ENCODE measurements at places on chromosomes 4 and X.

GRCh38 chrX:41047878-41048534 lies 37.2 kb upstream of the USP9X start:
- DNase-seq, result no peak

DNA sequence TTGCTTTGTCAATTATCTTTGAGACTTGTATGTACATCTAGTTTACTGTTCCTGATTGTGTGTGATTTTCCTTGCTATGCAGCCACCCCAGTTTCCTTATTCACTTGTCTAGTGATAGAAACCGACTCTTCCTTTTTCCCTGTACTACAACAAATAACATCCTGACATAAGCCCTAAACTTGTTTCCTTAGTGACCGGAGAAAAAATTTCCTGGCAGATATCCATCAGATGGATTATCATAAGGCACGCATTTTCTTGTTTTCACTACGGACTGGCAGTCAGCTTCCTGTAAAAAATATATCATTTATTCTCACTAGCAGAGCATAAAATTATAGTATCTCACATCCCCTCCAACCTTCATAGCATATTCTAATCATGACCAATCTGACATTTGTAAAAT lies 410.7 kb downstream of the CENPC start:
- DNase-seq, result no peak

DNA sequence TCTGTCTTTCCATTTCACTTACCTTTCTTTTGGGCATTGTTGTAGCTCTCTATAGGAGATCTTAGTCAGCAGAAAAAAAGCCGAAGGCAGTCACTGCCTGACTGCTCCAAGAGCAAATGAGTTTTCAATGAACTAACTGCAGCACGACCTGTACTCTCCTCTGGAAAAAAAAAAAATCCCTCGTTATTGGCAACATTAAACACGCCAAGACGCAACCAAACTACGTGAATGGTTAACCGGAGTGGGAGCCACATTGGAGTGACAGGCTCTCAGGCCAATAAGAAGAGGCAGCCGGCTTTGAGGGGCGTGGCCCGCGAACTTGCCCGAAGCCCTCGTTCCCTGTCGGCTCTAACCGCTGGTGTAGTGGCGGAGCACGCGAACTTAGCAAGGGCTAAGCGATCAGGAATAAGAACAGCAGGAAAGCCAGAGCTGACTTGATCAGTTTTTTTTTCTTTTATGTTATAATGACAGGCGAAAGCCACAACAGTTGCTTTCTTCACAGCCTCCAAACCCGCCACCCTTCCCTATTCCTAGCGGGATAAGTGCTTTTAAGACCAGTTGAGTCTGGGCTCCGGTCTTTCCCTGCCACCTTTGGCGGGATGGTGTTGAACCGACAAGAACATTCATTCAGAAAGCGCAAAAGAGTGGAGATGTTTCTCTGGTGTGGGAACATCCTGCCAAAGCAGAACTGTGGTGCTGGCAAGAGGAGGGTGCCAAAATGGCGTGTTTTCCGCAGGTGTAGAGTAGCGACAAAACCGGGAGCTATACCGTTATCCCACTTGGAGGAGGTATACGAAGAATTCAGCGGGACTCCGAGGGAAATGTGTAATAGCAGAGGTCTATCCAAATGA lies 80.0 kb downstream of the HMGN5 start:
- peak; percentile 76 for DNase-seq

DNA sequence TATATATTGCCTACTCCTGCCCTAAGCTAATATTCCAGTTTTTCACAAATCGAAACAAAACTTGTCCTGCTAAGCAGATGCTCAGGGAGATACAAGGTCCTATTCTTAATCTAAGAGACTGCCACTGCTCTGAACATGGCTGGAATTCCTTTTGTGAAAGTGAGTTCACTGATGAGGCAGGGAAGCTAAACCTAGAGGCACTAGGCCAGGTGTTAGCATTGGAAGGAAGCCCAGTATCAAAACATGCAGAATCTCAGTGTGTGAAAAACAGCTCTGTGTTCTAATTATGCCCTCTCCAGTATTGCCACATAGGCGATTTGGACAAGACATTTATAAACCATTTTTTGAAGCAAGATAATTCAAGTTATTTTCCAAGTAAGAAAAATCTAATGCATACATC lies 47.6 kb downstream of the ABCG2 start:
- no peak for DNase-seq

Data from hippocampal formation (tissue), 2 donors.